NCI-H2081 (cell line): ENCODE measurements at places on chromosomes 3 and 15.

GRCh38 chr3:79003994-79004393, 763.8 kb downstream of the ROBO1 start:
- no peak for DNase-seq

DNA sequence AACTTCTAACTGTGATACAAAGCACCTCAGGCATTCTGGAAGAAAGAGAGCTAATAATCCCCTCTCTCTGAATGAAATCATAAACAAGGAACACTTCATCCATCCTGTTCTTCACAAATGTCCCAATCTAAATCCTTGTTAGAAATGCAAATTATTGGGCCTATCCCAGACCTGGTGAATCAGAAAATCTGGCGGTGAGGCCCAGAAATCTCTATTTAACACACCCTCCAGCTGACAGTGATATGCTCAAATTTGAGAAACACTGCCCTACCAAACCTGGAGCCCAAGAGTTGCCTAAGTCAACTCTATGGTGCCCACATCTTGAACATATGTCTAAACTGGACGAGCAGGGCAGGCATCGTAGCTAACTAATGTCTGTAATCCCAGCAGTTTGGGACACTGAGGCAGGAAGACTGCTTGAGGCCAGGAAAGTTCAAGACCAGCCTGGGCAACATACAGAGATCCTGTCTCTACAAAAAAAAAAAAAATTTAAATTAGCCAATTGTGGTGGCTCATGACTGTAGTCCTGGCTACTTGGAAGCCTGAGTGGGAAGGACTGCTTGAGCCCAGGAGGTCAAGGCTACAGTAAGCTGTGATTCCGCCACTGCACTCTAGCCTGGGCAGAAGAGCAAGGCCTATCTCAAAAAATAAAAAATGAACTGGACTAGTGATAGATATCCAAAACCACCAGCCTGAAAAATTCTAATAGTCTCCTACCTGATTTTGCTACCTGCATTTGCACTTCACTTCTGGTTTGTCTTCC, 23.1 kb downstream of the SCAP start:
- no peak for DNase-seq

DNA sequence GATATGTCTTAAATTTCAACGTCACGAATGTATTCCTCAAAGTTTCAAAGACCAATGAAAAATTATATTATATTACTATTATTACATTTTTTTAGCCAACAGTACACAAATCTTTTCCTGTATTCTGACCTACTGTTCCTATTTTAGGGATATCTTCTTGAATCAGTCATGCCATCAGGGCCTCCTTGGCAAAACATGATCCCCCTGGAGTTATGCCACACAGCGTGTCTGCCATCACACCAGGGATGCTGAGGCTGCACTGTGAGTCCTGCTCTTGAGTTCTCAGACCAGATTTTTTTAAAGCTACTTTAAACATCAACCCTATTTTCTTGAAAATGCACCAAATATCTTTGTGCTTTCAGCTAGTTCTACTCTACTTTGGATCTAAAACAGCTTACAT, 425.9 kb upstream of the ZNF385D start:
- no peak for DNase-seq

GRCh38 chr3:80017369-80017768, 249.6 kb upstream of the ROBO1 start:
- no peak for DNase-seq

DNA sequence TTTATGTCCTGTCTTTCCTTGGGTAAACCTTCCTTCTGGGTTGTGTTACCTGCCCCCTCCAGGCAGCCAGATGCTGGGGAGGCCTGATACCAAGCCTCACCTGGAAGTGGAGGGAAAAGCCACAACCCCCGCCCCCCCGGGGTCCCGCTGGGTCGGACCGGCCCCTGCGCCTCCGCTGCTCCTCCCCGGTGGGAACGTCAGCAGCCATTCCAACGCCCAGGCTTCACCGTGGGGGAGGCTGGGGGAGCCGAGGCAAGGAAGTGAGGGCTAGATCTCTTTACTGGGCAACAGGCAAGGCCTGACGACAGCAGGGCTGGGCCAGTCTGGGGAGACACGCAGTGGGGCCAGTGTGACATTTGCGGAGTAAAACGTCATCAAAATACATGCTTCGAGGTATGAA, 53.0 kb upstream of the SNRPA1 start:
- DNase-seq = no peak

DNA sequence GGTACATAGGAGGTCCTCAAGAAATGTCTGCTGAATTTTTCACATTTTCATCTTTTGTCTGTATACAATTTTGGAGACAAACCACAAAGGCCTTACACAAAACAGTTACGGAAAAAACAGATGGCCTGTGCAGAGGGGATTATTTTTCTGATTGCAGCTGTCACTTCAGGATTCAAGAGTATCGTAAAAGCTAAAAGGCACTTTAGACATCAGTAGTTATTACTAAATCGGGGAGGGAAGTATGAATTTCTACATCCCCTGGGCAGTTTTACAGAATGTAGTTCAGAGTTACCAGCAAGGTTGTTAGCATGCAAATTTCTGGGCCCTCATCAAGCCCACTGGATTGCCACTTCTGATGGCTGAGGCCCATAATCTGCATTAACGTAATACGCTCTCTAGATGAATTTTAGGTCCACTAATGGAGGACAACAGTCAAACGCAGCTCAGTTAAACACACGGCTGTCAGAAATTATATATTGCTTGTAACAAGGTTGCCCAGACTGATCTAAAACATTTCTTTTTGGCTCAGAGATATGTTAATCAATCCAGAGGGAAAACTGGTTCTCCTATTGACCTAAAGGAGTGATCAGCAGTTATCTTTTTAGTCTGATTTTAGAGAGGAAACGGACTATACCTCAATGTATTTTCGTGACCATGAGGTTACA, 1.1 kb downstream of the RIOX2 start:
- DNase-seq = no peak
